ENCODE measurements at places on chromosomes 7 and 10.
A peak's percentile ranks its signal among the peaks of the same experiment; 100 is the strongest.

- DNase-seq = no peak
Observed at GRCh38 chr10:36116731-36117130, 474.6 kb upstream of the FZD8 start.

DNA sequence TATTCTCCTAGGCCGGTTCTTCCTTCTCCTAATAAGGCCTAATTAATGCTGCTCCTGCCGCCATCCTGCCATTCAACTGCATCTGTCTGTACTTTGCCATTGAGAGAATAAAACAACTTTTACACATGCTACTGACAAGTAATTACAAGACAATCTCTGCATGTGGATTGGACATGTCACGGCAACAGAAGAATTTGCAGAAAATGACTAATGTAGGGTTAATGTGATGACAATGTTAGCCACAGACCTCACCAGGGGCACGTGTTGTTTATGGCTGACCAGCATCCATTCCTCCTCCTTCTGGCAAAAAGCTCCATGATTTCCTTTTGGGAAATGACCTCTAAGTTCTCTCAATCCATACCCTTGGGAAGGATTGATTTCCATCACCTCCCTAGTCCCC lies 58.0 kb downstream of the NEBL start:
- DNase-seq = no peak

- no peak for DNase-seq
Observed at GRCh38 chr7:68676813-68677535, 921.3 kb upstream of the AUTS2 start.

DNA sequence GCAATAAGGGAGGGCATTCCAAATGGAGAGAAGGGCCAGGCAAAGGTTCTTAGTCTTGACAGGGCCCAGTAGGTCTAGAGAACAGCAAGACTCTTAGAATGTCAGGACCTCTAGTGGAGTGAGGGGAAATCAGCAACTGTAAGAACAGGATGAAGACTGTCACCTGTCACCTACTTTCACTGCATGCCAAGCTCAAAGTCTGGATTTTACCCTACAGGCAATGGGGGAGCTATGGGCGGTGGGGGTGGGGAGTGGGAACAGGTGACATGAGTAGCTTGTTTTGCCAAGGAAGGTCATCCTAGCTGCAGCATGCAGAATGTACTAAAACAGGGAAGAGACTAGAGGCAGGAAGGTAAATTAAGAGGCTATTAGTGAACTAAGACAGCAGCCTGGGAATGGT lies 18.3 kb downstream of the GOT1 start:
- DNase-seq = no peak

- DNase-seq = no peak
Observed at GRCh38 chr7:13442226-13442625, 547.2 kb downstream of the ETV1 start.

DNA sequence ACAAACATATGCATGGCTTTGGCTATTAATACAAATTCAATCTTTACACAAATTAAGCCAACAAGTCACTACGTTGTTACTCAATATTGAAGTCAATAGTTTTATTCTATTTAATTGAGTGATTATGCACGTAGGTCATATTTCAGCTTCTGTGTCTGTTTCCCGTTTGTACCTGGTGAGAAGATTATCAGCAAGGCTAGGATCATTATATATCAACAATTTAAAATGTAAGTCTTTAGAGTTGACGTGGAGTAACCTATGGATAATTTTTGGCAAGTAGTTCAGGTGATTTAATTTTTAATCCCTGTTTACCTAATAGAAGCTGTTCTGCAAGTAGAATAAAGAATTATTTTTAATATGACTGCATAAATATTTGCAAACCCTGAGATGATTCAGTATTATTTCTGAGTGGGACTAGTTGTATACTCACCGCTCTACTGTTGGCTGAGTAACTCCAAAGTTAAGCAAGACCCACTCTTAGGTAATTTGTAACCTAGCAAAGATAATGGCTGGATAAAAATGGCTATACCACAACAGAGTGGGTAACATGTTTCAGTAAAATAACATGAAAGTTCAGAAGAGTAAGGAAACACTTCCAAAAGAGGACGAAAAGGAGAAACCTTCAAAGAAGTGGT lies 161.0 kb downstream of the HGF start:
- DNase-seq = no peak

GRCh38 chr10:104307576-104308438 lies 30.5 kb downstream of the ITPRIP start:
- DNase-seq = no peak

- DNase-seq = no peak
Observed at GRCh38 chr10:31678139-31678536, 250.5 kb downstream of the ARHGAP12 start.

- no peak for DNase-seq
Observed at GRCh38 chr7:117835016-117835664, 38.1 kb downstream of the CTTNBP2 start.

GRCh38 chr7:74627661-74628411 lies 29.7 kb upstream of the GTF2I start:
- DNase-seq = no peak

GRCh38 chr10:114933588-114933987 lies 4.4 kb upstream of the TRUB1 start:
- no peak for DNase-seq

DNA sequence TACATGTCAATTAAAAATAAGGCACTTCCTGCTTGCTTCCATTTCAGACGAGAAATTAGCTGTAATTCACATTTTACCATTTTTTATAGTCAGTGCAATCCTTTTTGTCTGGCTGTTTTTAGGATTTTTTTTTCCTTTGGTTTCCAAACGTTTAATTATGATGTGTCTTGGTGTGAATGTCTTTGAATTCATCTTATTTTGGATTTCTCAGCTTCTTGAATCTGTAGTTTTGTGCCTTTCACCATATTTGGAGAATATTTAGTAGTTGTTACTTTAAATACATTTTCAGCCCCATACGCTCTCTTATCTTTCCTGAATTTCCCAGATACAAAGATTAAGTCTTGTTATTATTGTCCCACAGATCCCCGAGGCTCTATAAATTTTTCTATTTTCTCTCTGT lies 2.4 kb upstream of the SCART1 start:
- DNase-seq = no peak

DNA sequence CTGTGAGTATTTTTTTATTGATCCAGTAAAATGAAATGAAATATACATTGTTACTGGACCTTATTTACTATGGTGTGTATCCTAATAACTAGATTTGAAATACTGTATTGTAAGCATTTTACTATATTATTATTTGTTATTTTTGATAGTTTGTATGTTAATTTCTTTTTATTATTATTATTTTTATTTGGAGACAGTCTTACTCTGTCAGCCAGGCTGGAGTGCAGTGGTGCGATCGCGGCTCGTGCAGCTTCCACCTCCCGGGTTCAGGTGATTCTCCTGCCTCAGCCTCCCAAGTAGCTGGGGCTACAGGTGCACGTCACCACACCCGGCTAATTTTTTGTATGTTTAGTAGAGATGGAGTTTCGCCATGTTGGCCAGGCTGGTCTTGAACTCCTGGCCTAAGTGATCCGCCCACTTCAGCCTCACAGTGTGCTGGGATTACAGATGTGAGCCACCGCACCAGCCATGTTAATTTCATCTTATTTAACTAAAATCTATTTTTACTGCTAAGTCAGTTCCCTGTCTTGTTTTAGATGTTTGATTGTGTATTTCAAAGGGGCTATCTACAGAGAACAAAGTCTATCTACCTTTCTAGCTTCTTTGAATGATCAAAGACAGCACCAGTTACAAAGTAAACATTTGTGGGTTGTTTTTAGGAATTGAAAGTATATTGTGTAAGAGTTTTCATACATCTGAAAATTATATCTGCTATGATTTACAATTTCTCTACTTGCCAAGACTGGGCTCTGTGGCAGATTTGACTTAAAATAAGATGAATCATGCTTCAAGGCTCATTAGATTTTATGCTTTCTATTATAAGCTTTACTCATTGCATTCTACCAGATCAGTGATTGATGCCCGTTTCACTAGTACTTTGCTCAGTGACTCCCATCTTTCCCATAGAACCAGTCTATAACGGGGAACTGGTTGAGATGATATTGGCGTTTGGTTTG lies 41.6 kb downstream of the CDC123 start:
- DNase-seq = no peak

DNA sequence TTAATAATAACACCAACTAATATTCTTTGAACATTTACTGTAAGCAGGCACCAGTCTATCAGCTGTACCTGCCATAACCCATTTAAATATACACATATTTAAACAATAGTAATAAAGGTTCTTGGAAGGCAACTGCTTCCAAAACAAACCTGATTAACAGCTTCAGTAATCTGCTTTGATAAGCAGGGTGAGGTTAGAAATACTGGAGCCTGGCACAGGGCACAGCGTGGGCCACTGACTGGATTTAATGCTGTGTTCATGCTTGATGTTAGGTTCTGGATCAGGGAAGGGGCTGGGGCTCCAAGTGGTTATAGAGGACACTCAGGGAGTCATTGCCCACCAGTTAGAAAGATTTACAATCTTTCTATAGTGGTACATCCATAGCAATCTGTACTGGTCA lies 10.9 kb upstream of the C10orf120 start:
- no peak for DNase-seq

DNA sequence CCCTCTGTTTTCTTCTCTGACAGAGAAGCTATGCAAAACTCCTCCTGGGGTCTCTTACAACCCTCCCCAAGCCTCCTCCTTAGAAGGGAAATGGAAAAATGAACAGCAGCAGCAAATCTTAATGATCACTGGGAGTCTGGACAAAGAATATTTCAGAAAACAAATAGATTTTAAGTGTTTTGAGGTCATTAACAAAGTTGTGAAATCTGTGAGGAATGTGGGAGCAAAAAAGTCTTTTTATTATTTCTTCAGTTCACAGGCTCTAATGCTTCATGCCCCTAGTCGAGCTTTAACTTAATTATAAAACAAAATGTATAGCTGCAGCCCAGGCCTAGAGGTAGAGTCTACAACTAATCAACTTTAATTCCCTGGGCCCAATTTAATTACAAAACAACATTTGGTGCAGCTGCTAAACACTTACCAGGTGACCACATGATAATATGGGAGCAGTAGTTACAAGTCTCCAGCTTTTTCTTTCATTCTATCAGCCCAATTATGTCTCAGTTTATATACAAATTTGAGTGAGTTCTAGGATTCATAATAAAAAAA lies 293.2 kb downstream of the THSD7A start:
- DNase-seq = no peak

DNA sequence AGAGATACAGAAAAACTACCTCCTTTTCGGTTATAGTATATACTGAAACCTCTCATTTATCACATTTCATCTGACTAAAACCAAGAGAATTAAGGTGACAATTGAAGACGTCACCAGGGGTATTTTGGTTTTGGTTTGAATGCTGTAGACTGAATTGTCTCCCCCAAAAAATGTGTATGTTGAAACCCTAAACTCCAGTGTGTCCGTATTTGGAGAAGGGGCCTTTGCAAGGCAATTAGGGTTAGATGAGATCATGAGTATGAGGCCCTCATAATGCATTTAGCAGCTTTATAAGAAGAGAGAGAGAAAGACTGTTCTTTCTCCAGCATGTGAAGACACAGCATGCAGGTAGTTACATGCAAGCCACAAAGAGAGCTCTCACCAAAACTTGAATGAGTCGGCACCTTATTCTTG lies 59.5 kb downstream of the CACNA2D1 start:
- DNase-seq = no peak

- no peak for DNase-seq
Observed at GRCh38 chr10:58003945-58004344, 263.7 kb downstream of the IPMK start.

DNA sequence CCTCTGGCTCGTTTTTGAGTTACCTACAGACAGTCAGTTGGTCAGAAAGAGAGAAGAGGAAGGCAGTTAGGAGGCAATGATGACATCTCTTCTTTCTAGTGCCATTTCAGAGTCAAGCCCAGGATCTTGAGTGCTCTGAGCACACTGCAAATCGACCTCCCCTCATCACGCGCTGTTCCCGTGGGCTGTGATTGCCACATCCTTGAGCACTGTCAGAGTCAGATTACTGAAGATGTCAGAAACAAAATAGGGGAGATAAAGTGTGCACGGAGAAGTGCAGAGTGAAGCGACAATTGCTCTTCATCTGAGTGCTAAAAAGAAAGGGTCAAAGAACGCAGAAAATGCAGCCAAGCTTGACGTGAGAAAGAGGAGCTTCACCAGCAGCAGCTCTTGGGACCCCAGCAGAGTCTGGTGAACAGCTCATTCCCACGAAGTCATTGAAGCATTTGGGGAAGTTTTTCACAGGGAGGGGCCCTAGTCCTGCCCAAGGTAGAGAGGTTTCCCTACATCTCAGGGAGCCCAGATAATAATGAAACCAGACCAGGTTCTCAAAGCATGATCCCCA lies 661.7 kb upstream of the AUTS2 start:
- DNase-seq = no peak

- DNase-seq = no peak
Observed at GRCh38 chr7:137933270-137934017, 68.4 kb downstream of the CREB3L2 start.

- no peak for DNase-seq
Observed at GRCh38 chr10:132411561-132412253, 14.7 kb downstream of the PWWP2B start.

- DNase-seq = no peak
Observed at GRCh38 chr10:1168763-1169162, 112.6 kb downstream of the WDR37 start.

GRCh38 chr10:105963334-105963884 lies 1201.1 kb downstream of the SORCS1 start:
- peak; percentile 13 for DNase-seq

DNA sequence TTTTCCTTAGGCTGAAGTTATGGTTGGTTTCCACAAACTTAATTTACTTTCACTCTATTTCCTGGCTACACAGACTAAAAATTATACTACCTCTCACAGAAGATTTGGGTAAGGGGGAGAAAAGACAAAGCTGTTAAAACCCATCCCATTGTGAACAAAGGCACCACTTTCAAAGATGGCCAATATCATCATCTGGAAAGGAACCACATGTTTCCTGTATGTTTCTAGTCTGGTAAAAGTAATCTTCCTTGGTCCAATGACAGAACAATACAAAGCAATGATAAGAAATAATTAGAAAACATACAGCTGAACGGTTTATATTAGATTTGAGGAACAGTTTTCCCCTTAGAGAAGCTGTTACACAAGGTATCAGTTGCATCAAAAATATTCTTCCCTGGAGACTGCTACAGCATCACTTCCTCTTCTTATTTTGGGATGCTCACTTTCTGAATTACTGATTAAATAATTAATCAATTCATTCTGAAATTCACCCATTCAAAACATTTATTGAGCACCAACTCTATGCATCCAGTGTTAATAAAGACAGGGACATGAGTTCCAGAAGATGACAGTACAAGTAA lies 8.5 kb upstream of the SFR1 start:
- no peak for DNase-seq

DNA sequence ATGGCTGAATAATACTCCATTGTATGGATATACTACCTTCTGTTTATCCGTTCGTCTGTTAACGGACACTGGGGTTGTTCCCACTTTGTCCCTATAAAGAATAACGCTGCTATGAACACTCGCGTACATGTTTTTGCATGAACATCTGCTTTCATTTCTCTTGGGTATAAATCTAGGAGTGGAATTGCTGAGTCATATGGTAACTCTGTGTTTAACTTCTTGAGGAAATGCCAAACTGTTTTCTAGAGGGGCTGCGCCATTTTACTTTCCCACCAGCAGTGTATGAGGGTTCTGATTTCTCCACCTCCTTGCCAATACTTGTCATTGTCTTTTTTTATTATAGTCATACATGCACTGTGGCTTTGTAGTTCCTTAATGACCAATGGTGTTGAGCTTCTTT lies 20.6 kb upstream of the RASSF4 start:
- no peak for DNase-seq

GRCh38 chr7:38141187-38141586 lies 36.9 kb upstream of the STARD3NL start:
- DNase-seq = no peak

Data from SHP77 (cell line).